ENCODE measurements at places on chromosomes 1 and 21. TPM values are rescaled to one million over a fixed set of nuclear protein-coding genes. Genes with fewer than 3 reads are reported as not detected.
A peak's percentile ranks its signal among the peaks of the same experiment; 100 is the strongest.

- H3K4me3 ChIP-seq = no peak overlapping the region
- no peaks in the 10 kb centered on the region for H3K36me3 ChIP-seq
- H3K27ac ChIP-seq = no peak overlapping the region
- H3K27me3 ChIP-seq = no peaks in the 10 kb centered on the region
- no peak for DNase-seq
These were observed 93.4 kb upstream of the KCNE2 start for GRCh38 chr21:34270411-34270810.

GRCh38 chr1:6409053-6409452 lies 10.7 kb downstream of the HES2 start:
- H3K4me1 ChIP-seq = no peaks in the 10 kb centered on the region
- H3K27ac ChIP-seq = no peak overlapping the region
- no peak for DNase-seq
- no peaks in the 10 kb centered on the region for H3K27me3 ChIP-seq
- no peak overlapping the region for H3K4me3 ChIP-seq
- H3K36me3 ChIP-seq = no peaks in the 10 kb centered on the region

- no peak overlapping the region for H3K4me3 ChIP-seq
- no peaks in the 10 kb centered on the region for H3K36me3 ChIP-seq
- no peak for DNase-seq
- no peak overlapping the region for H3K27ac ChIP-seq
- H3K27me3 ChIP-seq = no peaks in the 10 kb centered on the region
These were observed 22.6 kb downstream of the EVI5 start for GRCh38 chr1:92762355-92762754.

- H3K36me3 ChIP-seq = no peaks in the 10 kb centered on the region
- H3K4me3 ChIP-seq = no peak overlapping the region
- H3K4me1 ChIP-seq = peaks cover 8% of the 10 kb centered on the region
- H3K27me3 ChIP-seq = no peaks in the 10 kb centered on the region
These were observed 233.8 kb downstream of the RHOU start for GRCh38 chr1:228968891-228969606.

DNA sequence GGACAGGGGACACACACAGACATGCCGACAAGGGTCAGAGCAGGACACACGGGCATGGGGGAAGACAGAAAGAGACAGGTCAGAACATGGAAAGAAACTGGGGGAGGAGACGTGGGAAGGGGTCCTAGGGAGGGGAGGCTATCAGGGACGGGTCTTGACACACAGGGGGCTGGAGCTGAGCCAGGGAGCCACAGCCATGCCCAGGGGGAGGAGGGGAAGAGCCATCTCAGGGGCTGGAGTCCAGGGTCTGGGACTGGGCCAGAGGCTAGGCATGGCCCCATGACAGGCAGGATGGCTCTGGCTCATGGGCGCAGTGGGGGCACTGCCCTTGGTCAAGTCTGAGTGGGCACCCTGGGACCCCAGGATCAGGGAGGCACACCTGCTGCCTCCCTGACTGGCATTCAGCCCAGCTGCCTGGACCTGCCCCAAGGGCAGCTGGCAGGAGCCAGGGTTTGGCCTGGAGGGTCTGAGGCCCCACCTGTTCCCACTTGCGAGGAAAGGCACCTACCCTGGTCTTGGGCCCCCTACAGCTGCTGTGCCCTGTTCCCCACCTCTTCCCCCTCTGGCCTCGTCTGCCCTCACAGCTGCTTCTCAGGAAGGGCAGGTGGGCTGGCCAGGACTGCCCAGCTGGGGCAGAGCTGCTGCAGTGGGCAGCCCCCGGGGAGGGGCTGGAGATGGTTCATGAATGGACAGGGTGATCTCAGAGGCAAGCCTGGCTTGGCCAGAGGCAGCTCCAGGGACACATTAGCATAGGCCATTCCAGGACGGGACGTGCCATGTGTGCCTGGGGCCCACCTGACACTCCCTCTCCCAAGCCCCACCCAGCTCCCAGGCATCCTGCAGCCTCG lies 42.9 kb downstream of the HSPG2 start:
- peaks cover 17% of the 10 kb centered on the region for H3K36me3 ChIP-seq
- H3K4me1 ChIP-seq = peaks cover 51% of the 10 kb centered on the region
- DNase-seq = no peak
- no peak overlapping the region for H3K4me3 ChIP-seq

DNA sequence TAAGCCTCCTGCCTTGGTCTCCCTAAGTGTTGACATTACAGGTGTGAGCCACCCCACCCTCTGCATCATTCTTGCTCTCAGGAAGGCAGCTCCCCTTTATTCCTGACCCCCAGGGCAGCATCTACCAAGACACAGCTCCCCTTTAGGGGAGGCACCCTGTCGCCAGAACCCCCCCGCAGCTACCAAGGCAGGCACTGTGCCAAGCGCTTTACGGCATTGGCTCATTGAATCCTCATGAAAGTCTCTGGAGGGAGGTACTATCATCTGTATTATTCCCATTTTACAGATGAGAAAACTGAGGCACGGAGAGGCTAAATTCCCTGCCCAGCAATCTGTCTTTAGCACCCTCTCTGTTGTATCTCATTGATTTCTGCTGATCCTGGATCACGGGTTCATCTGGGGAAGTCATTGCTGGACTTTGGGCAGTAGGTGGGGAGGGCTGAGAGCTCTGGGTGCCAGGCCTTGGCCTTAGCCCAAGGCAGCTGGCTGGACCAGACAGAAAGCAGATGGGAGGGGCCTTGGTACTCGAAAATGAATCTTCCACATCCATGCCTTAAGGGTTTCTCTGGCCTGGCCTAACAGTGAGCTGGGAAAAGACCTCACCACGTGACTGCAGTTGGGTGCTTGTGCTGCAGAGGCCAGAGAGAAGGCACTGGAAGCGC lies 5.9 kb downstream of the PLOD1 start:
- H3K4me3 ChIP-seq = no peak overlapping the region
- no peak for DNase-seq
- H3K36me3 ChIP-seq = no peaks in the 10 kb centered on the region
- H3K27me3 ChIP-seq = no peaks in the 10 kb centered on the region
- H3K27ac ChIP-seq = no peak overlapping the region
- H3K4me1 ChIP-seq = peaks cover 36% of the 10 kb centered on the region

- H3K4me3 ChIP-seq = no peak overlapping the region
- H3K4me1 ChIP-seq = no peaks in the 10 kb centered on the region
- H3K36me3 ChIP-seq = no peaks in the 10 kb centered on the region
These were observed 47.0 kb upstream of the DESI2 start for GRCh38 chr1:244605835-244606370.

- no peaks in the 10 kb centered on the region for H3K36me3 ChIP-seq
- H3K4me1 ChIP-seq = no peaks in the 10 kb centered on the region
- H3K27ac ChIP-seq = no peak overlapping the region
- H3K4me3 ChIP-seq = no peak overlapping the region
These were observed 17.3 kb upstream of the IRF2BP2 start for GRCh38 chr1:234627009-234627950.

DNA sequence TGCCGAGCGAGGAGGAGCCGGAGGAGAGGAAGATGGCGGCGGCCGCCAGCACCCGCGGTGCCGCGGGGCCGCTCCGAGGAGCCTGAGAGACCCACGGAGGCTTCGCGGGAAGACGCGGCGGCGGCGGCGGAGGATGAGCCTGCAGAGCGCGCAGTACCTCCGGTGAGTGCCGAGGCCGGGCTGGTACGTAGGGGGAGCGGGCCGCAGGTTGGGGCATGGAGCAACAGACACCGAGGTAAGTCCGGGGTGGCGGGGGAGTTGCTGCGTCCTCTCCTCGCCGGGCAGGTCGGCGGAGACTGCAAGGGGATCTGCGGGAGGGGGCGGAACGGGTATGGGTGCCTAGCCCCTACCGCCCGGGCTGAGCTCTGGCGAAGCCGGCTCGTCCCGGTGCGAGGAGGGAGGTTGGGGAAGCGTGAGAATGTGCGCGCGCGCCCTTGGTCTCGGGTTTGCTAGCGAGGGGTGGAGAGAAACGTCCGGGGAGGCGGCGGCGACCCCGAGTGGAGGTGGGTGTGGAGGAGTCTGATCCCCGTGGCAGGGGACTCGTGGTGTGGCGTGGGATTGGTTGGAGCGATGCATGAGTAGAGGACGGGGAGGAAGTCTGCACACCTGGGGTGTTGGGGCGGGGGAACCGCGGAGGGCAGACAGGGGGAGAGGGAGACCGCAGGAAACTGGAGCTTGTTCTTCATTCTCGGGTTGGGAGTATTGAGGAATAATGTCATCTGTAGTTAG lies at the start of gene SMG7:
Gene SMG7 (plus strand): TSS at position 12 of the 729 bp plus-strand sequence. CDS start 122 bp downstream, at position 134.
- H3K27me3 ChIP-seq = no peaks in the 10 kb centered on the region
- H3K27ac ChIP-seq = peak within 1 kb of the TSS; percentile 91
- H3K4me1 ChIP-seq = peaks cover 43% of the 10 kb centered on the region
- H3K4me3 ChIP-seq = peak within 1 kb of the TSS; percentile 91
- DNase-seq = no peak

DNA sequence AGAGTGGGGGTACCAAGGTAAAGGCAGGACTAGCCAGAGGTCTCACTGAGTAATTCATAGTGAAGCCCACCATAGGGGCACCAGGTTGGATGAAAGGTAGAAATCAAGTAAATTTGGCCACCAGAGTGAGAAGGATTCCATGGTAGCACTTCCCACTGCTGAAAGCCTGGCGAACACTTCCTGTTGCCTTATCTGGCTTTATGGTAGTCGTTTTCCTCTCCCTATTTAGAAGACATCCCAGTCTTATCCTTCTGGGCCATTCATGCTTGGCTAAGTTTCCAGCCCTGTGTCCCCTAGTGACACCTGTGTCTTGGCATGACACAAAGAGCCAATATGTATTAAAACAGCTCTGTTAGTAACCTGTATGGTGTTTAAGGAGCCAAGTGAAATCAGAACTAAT lies 74.3 kb upstream of the SIPA1L2 start:
- peak overlapping the region; percentile 65 for H3K27ac ChIP-seq
- H3K36me3 ChIP-seq = no peaks in the 10 kb centered on the region
- H3K4me3 ChIP-seq = no peak overlapping the region
- DNase-seq = no peak
- peaks cover 23% of the 10 kb centered on the region for H3K4me1 ChIP-seq
- H3K27me3 ChIP-seq = no peaks in the 10 kb centered on the region

DNA sequence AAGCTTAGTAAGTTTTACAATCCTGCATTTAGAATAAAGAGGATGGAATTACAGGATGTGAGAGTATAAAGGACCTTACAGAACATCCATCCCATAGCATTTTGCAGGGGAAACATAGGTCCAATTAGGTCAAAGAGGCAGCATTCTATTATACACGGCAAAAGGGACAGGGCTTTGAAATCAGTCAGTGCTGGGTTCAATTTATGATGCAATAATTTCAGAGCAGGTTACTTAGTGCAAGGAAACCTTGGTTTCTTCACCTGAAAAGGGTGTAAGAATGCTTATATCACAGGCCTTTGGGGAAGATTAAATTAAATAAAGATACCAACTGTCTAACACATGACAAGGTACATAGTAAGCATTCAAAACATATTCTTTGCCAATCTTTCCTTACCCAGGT lies 17.1 kb upstream of the NTNG1 start:
- H3K36me3 ChIP-seq = no peaks in the 10 kb centered on the region
- H3K4me3 ChIP-seq = no peak overlapping the region
- no peak overlapping the region for H3K27ac ChIP-seq
- H3K4me1 ChIP-seq = no peaks in the 10 kb centered on the region

- H3K36me3 ChIP-seq = no peaks in the 10 kb centered on the region
- no peak overlapping the region for H3K27ac ChIP-seq
- H3K4me3 ChIP-seq = no peak overlapping the region
- H3K4me1 ChIP-seq = no peaks in the 10 kb centered on the region
- no peaks in the 10 kb centered on the region for H3K27me3 ChIP-seq
- no peak for DNase-seq
These were observed 80.0 kb downstream of the LHX4 start for GRCh38 chr1:180310095-180310494.

DNA sequence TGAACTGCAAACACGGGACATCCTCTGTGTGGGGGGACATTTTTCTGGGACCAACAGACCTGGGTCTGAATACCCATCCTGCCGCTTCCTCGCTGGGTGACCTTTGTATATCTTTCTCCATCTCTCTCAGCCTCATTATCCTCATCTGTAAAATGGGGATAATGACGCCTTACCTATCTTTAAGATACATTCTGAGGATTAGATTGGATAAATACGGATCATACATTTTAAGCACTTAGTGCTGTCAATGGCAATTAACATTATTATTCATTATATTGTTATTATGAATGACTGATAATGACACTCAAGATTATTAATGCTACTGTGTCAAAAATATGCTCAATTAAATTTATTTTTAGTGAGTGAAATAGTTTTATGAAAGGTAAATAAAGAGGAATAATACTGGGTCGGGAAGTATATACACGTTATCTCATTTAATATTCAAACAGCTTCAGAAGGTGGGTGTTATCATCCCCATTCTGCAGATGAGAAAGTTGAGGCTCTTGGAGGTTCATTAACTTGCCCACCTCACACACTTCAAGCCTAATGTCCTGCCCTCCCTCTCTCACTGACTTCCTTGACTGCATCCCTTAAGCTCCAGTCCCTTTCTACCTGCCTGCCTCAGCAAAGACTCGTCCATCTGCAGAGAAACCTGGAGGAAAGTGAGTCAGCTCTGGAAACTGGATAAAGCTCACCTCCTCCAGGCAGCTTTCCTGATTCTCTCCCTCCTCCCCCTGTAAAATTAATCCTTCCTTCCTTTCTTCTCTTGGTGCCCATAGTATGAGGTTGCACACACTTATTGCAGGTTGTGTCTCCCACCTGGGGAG lies 120.7 kb upstream of the JUN start:
- DNase-seq = no peak
- H3K4me1 ChIP-seq = peaks cover 3% of the 10 kb centered on the region
- H3K27me3 ChIP-seq = no peaks in the 10 kb centered on the region
- H3K4me3 ChIP-seq = peak overlapping the region; percentile 63

GRCh38 chr1:204319462-204319861 lies 40.3 kb downstream of the PLEKHA6 start:
- DNase-seq = no peak
- peak overlapping the region; percentile 45 for H3K27ac ChIP-seq
- H3K36me3 ChIP-seq = no peaks in the 10 kb centered on the region
- H3K27me3 ChIP-seq = no peaks in the 10 kb centered on the region
- H3K4me1 ChIP-seq = peaks cover 21% of the 10 kb centered on the region

DNA sequence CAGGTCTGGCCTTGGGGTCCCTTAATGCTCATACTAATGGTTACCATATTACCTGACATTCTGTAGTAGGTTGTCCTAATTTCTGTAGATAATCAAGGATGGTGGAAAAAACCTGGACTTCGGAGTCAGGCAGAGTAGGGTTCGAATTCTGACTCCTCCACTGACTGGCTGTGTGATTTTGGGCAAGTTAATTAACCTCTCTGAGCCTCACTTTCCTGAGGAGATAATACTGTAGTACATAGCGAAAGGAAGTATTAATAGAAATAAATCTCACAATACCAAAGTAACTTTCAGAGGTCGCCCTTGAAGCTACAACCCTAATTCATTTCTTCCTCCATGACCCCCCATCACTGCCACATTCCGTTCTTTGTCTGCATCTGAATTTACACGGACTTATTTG lies 72.9 kb downstream of the KCNN3 start:
- H3K4me3 ChIP-seq = no peak overlapping the region
- no peaks in the 10 kb centered on the region for H3K36me3 ChIP-seq
- no peaks in the 10 kb centered on the region for H3K4me1 ChIP-seq

DNA sequence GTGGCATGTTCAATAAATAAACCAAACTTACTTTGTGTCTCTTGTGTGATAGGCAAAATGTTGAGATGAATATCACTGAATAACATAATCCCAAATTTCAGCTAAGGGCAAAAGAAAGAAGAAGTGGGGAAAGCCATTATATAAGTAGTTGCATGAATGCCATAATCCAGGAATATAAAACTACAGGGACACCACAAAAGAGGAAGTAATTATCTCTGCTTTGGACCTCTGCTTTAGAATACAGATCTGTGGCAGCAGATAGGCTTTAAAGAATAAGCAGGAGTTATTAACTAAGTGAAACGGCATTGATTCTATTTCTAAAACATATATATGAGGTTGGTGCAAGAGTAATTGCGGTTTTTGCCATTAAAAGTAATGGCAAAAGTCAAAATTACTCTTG lies 288.5 kb upstream of the SNX7 start:
- H3K27ac ChIP-seq = no peak overlapping the region
- H3K4me3 ChIP-seq = no peak overlapping the region
- H3K4me1 ChIP-seq = no peaks in the 10 kb centered on the region

The HTR1D gene
- total RNA-seq = not detected

The CTNNBIP1 gene
- 44.7 TPM for total RNA-seq

The RORC gene
- 8.1 TPM for total RNA-seq

The STPG1 gene
- total RNA-seq = 4.2 TPM

The SLC6A9 gene
- 24.3 TPM for total RNA-seq

All from vagina (tissue), 2 donors.